ENCODE measurements at places on chromosomes 13 and 19.

- DNase-seq: no peak
These were observed 17.8 kb downstream of the FLT1 start for GRCh38 chr13:28476919-28477708.

- DNase-seq: no peak
These were observed 40.5 kb downstream of the KLF12 start for GRCh38 chr13:74093691-74094090.

DNA sequence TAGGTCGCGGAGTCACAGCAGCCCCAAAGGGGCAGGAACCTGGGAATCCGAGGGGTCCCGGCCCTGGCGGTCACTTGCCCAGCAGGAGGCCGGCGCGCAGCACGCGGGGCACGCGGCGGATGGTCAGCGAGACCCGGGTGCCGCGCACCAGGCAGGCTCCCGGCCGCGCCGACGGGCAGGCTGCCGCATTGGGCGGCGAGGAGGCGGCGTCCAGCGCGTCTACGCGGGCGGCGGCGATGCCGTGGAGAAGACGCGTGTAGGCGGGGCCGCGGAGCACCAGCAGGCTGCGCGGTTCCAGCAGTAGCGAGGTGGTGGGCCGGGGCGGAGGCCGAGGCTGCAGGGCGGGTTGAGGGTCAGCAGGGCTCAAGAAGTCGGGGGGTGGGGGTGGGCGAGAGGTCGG is 607 bp upstream of the SYNE4 start:
- peak; percentile 75 for DNase-seq

DNA sequence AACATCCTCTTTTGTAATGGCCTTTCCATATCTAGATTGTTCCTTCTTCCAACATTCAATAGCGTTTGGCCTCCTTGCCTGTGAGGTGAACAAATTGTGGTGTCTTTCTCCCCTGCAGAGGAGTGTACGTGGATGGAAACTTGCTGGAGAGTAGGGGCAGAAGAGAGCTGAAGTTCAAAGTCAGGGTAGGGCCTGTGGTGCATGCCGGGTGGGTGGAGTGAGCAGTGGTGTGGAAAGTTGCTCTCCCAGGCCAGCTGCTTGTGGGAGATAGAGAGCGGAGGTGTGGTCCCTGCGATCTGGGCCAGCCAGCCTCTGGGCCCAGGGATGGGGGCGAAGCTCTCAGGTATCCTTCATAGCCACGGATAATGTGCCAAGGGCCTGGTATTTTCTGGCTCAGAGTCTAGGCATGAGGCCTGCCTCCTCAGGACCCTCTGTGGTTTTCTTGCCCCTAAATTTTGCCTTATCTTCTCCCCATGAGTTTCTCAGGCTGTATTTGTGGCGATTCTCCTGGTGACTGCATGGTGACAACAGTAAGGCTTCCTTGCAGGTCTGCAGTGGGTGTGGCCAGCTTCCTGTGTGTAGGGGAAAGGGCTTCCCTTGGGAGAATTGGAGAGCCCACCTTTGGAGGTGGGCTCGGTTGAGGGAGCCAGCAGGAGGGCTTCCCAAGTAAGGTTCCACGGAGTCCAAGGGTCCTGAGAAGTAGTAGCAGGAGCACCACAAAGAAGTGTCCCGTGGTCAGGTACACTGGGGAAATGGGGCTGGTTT is 6.7 kb downstream of the RGCC start:
- DNase-seq: no peak

- DNase-seq: no peak
These were observed 109.3 kb downstream of the RXFP2 start for GRCh38 chr13:31848621-31849020.

DNA sequence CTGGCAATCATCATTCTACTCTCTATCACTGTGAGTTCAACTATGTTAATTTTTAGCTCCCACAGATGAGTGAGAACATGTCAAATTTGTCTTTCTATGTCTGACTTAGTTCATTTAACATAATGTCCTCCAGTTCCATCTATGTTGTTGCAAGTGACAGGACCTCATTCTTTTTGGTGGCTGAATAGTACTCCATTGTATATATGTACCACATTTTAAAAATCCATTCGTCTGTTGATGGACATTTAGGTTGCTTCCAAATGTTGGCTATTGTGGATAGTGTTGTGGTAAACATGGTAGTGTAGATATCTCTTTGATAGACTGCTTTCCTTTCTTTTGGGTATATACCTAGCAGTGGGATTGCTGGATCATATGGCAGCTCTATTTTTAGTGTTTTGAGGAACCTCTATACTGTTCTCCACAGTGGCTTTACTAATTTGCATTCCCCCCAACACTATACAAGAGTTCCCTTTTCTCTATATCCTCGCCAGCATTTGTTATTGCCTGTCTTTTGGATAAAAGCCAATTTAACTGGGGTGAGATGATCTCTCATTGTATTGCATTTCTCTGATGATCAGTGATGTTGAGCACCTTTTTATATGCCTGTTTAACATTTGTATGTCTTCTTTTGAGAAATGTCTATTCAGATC is 124.1 kb downstream of the PCCA start:
- DNase-seq: no peak
